ENCODE measurements at places on chromosomes 7 and 10. TPM values are rescaled to one million over a fixed set of nuclear protein-coding genes. Genes with fewer than 3 reads are reported as not detected.

The TAS2R41 gene
- not detected for total RNA-seq

GRCh38 chr10:4780782-4781181, 45.2 kb upstream of the AKR1E2 start:
- DNase-seq: no peak
- no peaks in the 10 kb centered on the region for H3K36me3 ChIP-seq
- no peak overlapping the region for H3K27ac ChIP-seq
- no peak overlapping the region for H3K4me3 ChIP-seq

- H3K27ac ChIP-seq: no peak overlapping the region
- H3K4me1 ChIP-seq: no peaks in the 10 kb centered on the region
- H3K27me3 ChIP-seq: no peaks in the 10 kb centered on the region
- H3K36me3 ChIP-seq: no peaks in the 10 kb centered on the region
- no peak for DNase-seq
These were observed 56.4 kb downstream of the VIPR2 start for GRCh38 chr7:159088016-159088865.

The CYP2C9 gene
- total RNA-seq: not detected

DNA sequence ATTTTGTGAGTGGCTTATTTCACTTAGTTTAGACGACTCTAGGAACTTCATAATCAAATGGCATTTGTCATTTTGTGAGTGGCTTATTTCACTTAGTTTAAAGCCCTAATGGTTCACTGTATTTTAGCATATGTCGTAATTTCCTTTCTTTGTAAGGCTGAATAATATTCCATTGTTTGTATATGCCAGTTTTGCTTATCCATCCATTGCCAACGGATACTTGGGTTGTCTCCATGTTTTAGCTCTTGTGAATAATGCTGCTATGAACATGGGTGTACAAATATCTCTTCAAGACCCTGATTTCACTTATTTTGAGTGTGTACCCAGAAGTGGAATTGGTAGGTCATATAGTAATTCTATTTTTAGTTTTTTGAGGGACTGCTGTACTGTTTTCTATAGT, 31.8 kb downstream of the DOCK1 start:
- DNase-seq: no peak
- H3K4me3 ChIP-seq: no peak overlapping the region
- no peaks in the 10 kb centered on the region for H3K27me3 ChIP-seq
- no peaks in the 10 kb centered on the region for H3K4me1 ChIP-seq
- no peak overlapping the region for H3K27ac ChIP-seq

The COL13A1 gene
- total RNA-seq: not detected

The INMT gene
- not detected for total RNA-seq

DNA sequence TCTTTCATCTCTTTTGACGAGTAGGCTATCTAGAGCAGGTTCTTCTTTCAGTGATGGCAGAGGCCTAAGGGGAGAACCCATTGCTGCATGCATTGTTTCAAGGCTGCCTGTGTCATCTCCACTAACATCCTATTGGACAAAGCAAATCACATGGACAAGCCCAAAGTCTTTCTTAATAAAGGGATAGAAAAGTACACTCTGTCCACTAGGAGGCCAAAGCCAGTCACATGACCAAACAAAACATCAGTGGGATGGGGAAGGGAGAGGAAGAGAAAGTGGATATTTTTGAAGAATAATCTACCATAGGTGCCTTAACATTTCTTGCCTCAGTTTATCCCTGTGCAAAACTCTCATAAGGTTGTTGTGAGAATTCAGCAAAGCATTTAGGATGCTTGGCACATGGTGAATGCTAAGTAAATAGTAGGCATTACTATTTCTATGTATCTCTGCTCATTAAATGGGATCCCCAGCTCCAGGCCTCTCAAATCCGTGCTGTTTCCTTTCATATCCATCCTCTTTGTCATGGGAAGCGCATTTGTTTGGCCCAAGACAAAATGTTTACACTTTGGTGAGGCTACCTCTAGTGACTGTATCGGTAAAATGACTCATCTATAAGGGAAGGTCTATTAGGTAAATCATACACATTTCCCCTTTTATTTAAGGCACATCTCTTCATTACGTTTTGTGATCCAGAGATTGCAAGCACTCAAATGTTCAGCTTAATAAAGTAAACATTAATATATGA, 16.7 kb upstream of the CADPS2 start:
- no peaks in the 10 kb centered on the region for H3K4me1 ChIP-seq
- no peak overlapping the region for H3K27ac ChIP-seq
- no peak overlapping the region for H3K4me3 ChIP-seq
- no peaks in the 10 kb centered on the region for H3K27me3 ChIP-seq
- DNase-seq: no peak

The ACBD7 gene
- 5.5 TPM for total RNA-seq

- peaks cover 19% of the 10 kb centered on the region for H3K4me1 ChIP-seq
- no peak overlapping the region for H3K27ac ChIP-seq
- no peak overlapping the region for H3K4me3 ChIP-seq
- no peaks in the 10 kb centered on the region for H3K36me3 ChIP-seq
- H3K27me3 ChIP-seq: no peaks in the 10 kb centered on the region
- DNase-seq: no peak
These were observed 71.1 kb upstream of the CUX1 start for GRCh38 chr7:101746314-101746713.

DNA sequence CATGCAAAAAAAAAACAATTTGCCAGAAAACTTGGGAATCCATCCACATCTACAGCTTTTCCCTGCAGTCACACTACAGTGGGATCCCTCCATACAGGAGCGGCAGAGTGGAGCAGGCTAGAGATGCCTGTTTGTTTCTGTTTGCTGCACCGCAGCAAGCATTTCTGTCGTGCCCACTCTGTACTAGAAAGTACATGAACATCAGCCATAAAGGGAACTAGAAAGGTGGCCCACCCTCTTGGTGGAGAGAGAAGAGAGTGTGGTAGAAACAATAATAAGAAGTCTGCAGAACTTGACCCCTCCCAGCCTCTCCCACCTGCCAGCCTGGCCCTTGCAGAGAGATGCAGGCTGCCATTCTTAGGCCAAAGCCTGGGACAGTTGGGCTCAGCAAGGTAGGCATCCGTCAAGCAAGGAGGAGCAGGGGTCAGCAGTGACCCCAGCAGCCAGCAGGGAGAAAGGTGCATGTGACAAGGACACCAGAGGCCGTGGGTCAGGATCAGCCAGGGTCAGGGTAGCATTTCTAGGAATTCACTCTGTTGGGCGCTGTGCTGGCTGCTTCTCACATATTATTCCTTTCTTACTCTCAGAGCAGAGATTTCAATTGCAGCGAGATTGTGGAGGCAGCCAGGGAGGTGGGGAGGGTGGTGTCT, 171.8 kb downstream of the EGFR start:
- no peak for DNase-seq
- peaks cover 13% of the 10 kb centered on the region for H3K27me3 ChIP-seq
- H3K4me3 ChIP-seq: no peak overlapping the region
- no peak overlapping the region for H3K27ac ChIP-seq
- no peaks in the 10 kb centered on the region for H3K4me1 ChIP-seq

GRCh38 chr7:69898189-69898588, 299.9 kb downstream of the AUTS2 start:
- H3K27ac ChIP-seq: no peak overlapping the region
- H3K4me3 ChIP-seq: no peak overlapping the region
- H3K4me1 ChIP-seq: no peaks in the 10 kb centered on the region
- peaks cover 10% of the 10 kb centered on the region for H3K27me3 ChIP-seq
- no peak for DNase-seq

GRCh38 chr7:102089175-102090098, 197.2 kb upstream of the SH2B2 start:
- H3K36me3 ChIP-seq: peaks cover 17% of the 10 kb centered on the region
- H3K4me1 ChIP-seq: no peaks in the 10 kb centered on the region
- no peak for DNase-seq
- H3K27ac ChIP-seq: no peak overlapping the region
